MV-4-11 (cell line): ENCODE measurements at places on chromosomes 16 and 17.

GRCh38 chr16:81492311-81492761, 47.7 kb downstream of the CMIP start:
- no peak for DNase-seq

GRCh38 chr17:42311240-42312034, 23.1 kb downstream of the STAT5A start:
- peak; percentile 80 for DNase-seq

DNA sequence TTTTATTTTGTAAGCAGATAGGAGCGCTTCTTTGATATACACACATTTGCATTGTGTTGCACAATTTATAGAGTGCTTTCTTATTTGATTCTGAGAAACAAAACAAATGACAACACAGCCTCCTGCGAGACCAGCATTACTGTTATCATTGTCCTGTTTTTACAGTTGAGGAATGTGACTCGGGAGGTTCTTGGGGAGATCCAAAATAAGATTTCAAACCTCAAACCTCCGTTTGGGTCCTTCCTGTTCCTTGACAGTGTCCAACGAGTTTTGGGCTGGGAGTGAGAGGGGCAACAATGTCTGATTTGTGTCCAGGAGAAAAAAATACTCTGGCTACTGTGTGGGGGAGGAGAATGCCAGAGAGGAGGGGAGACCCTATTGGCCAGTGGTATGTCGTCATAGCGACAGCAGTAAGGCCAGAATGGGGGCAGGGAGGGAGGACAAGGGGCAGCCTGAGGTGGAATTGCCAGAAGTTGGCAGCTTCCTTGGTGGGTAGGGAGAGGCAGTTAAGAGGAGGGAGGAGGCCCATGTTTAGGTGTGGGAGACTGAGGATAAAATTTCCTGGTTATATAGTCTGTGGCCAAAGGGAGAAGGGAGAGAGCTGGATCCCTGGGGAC, 45.5 kb downstream of the TMEM132E start:
- no peak for DNase-seq

DNA sequence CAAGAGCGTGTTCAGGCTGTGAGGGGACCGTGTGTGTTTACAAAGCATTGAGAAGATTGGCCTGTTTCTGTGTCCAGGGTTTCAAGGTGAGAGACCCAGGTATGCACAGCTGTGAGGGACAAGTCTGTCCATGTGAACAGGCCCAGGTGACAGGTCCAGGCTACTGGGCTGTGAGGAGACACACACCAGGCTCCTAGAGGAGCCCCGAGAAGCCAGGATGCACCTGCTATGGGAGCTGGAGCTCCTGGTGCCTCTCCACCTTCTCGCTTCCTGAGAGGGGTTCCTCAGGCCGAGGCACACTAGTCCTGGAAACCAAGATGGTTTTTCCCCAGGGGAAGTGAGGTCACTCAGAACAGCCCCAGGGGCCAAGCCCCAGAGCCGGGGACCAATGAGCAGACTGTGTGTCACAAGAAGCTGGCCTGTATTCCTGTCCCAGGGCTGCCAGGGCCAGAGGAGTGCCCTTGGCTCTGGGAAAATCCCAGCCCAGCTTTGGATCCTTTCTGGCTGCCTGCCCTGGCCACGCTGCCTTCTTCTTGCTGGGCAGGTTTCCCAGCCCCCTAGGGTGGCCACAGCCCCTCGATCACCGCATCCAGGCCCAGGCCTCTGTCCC, 153.4 kb upstream of the PLCG2 start:
- DNase-seq: no peak

- DNase-seq: no peak
Observed at GRCh38 chr16:4882000-4882632, 34.8 kb downstream of the UBN1 start.
